H9 (cell line): ENCODE measurements at places on chromosomes 3 and 15.

DNA sequence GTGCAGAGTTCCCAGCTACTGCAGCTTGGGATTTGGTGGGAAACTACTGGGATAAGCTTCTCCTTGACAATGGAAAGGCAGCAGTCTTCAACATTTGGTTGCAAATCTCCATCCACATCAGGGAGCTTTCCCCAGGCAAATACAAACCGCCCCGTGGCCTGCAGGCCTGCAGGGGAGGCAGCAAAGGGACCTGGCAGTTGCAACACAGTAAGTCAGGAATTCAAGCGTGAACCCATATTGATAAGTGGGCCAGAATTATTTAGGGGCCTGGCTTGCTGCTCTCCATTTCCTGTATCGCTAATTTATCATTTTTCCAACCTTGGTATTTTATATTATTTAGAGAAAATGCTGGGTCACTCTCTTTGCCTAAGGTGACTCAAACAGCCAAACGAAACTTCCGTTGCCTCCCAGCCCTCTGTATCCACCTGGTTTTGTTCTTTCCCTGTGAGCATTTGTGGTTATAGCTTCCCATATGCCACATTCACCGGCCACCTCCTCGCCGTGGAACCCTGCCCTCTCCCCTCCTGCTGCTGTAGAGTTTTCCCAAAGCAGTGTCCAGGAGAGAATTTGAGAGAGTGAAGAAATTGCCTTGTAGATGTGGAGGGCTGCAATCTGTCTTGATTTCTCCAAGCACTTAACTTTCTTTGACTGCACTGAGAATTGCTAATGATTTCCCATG, 34.8 kb downstream of the B3GALNT1 start:
- DNase-seq, result no peak

GRCh38 chr15:75738014-75738646, 25.5 kb upstream of the CSPG4 start:
- DNase-seq, result no peak

- DNase-seq, result no peak
Measured at GRCh38 chr3:28745436-28745835, 396.8 kb upstream of the AZI2 start.

GRCh38 chr3:25697553-25697952, 32.8 kb upstream of the TOP2B start:
- no peak for DNase-seq
